ENCODE measurements at places on chromosomes 5 and 9.

- no peak for DNase-seq
Measured at GRCh38 chr5:32583582-32584232, 1.6 kb upstream of the SUB1 start.

DNA sequence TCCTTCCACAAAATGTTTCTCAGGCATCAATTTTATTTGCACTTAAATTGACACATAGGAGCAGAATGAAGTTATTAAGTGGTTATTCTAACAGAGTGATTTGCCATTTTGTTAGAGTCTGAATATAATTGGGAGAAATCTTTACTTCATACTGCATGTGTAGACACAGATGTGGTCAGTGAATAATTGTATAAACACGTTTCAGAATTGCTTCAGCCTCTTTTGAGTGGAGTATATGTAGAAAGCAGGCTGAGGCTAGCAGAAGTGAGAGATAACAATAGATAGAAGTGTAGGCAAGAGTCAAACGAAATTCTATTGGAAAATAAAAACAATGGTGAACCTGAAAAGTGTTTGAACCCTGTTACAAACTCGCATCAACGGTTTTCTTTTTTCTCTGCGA lies 270.7 kb downstream of the TMEM167A start:
- DNase-seq, result no peak

DNA sequence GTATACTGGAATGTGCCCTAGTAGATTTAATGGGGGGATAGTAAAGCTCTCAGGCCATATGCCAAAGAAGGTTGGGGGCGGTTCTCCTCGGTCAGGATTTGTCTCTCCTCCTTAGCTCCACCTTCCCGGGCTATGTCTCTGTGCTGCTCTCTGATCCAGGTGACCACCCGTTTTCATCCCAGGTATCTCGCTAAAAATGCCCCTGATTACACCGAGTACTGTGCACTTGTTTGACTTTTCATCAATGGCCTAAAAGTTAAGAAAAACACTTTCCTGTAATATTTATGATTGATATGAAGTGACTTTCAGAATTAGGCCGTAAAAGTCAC lies 724 bp downstream of the NDUFS6 start:
- no peak for DNase-seq

DNA sequence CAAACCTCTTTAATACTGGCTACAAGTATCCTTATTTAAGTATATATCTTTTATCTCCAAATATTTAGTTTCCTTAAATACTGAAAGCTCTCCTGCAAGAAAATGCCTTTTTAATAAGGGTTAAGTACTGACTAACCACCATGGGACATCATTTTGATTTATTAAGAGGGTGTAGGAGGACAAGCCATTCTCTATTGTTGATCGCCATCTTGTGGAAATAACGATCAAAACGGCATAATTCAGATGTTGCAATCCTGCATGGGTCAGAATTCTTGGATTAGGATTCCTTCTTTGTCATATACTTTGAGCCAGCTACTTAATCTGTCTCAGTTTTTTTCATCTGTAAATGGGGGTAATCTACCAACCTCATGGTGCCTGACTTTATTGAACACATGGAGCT lies 28.7 kb upstream of the C5orf46 start:
- DNase-seq, result no peak

DNA sequence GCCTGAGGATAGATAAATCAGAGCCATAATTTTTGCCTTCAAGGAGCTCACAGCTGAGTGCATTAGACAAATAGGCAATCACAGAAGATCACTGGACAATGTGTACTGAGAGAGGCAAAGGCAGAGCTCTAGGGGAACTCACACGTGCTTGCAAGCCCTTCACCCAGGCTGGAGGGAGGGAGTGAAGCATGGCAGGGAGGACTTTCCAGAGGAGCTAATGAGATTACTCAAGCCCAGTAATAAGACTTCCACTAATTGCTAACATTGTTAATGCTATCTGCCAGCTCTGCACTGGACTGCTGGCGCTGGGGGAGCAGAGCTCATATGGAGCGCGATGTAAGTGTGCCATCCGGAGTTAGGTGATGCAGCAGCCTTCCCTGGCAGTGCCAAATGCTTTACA lies 408.4 kb downstream of the NTRK2 start:
- DNase-seq, result no peak

DNA sequence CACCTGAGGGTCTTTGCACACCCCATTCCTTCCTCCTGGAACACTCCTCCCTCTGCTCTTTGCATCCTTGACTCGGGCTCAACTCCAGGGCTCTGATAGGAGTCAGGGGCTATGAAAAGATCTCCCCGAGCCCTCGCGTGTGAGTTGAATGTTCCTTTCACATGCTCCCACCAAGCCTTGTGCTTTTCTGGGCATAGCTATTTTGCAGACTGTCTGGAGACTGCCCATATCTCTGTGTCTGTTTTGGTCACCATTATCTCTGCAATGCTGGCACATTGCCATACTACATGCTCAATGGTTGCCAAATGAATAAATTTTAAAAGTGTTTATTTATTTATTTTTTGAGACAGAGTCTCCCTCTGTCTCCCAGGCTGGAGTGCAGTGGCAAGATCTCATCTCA lies 56.9 kb upstream of the PLPP1 start:
- no peak for DNase-seq

DNA sequence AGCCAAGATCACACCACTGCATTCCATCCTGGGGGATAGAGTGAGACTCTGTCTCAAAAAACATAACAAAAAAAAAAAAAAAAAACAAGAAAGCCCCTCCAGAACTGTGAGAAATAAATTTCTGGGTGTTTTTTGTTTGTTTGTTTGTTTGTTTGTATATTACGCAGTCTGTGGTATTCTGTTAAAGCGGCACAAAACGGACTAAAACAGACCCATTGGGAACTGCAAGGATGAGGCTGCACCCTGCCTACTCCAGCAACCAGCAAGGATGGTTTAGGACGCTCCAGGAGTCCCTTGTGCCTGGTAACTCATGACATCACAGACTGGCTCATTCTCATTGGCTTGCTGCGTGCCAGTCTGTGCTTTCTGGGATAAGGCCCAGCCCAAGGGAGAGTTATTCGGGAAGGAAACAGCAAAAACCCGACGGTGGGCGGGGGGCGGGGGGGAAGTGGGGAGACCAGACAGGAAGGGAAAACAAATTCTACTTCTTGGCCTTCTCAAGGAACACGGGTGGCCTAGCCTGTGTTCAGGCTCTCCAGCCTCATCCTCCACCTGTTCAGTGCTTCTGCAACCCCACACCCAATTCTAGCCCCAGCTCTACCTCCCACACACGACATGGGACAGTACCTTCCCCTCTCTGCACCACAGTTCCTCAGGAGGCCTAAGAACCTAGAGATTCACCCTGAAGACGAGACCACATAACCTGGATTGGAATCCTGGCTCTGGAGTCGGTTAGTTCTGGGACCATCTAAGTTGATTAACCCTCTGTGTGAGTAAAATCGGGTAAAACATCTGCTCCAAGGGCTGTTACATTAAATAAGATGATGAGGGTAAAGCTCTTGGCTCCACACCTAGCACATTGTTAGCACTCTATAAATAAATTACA lies 2.8 kb downstream of the CD74 start:
- peak; percentile 91 for DNase-seq

- DNase-seq, result no peak
Measured at GRCh38 chr5:74895906-74896305, 29.7 kb upstream of the FAM169A start.

- no peak for DNase-seq
Measured at GRCh38 chr9:137395666-137396010, 27.3 kb downstream of the EXD3 start.

DNA sequence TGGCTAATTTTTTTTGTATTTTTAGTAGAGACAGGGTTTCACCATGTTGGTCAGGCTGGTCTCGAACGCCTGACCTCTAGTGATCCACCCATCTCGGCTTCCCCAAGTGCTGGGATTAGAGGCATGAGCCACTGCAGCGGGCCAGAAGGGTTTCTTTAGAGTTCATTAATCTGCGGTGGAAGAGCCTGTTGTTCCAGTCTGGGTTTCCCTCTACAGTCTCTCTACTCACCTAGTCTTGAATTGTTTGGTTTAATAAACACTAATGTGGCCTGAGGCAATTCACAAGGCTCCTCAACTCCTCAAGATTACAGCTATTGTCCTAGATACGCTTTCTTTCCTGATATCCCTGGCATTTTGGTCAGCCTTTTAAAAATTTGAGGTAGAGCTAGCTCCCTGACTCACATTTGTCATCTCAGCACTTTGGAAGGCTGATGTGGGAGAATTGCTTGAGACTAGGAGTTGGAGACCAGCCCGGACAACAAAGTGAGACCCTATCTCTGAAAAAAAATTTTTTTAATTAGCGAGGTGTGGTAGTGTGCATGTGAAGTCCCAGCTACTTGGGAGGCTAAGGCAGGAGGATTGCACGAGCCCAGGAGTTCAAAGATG lies 4.6 kb upstream of the SAR1B start:
- DNase-seq, result no peak

- no peak for DNase-seq
Measured at GRCh38 chr9:109886617-109887016, 106.6 kb downstream of the PALM2AKAP2 start.

DNA sequence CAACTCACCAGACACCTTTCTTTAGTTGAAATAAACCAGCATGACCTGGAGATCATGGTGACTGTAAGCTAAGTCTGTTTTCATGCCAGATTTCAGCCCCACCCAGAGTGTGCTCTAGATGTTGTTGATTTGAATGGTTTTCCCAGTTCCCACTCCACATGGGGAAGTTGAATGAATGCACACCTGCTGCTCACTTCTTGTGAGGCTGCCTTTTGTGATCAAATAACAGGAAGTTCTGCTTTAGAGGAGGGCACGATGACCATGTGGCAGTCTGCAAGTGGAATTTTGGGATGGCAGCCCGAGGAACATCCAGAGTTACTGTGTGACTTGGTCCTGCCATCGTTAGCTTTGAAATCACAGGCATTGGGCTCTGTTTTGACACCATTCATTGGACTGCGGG lies 18.7 kb downstream of the SLC46A2 start:
- DNase-seq, result no peak

- DNase-seq, result no peak
Measured at GRCh38 chr5:150073086-150073625, 13.2 kb downstream of the CSF1R start.

- DNase-seq, result no peak
Measured at GRCh38 chr5:54581831-54582548, 64.4 kb downstream of the SNX18 start.

- DNase-seq, result no peak
Measured at GRCh38 chr5:91018200-91018599, 364.9 kb downstream of the ARRDC3 start.

- no peak for DNase-seq
Measured at GRCh38 chr9:6625363-6625762, 20.2 kb downstream of the GLDC start.

DNA sequence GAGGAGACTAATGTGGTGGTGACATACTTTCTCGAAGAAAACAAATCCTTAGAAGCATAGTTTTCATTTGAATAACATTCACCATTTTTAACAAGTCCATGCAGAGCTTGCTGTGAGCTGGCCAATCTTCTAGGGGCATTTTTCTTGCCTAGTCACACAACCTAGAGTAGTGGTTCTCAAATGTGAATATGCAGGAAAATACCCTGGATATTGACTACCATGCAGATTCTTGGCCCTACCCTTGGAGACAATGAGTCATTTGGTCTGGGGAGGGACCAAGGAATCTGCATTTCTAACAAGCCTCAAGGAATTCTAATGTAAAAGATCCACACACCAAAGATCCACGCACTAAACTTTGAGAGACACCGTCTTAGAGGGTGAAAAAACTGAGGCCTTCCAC lies 23.5 kb downstream of the GDNF start:
- no peak for DNase-seq

DNA sequence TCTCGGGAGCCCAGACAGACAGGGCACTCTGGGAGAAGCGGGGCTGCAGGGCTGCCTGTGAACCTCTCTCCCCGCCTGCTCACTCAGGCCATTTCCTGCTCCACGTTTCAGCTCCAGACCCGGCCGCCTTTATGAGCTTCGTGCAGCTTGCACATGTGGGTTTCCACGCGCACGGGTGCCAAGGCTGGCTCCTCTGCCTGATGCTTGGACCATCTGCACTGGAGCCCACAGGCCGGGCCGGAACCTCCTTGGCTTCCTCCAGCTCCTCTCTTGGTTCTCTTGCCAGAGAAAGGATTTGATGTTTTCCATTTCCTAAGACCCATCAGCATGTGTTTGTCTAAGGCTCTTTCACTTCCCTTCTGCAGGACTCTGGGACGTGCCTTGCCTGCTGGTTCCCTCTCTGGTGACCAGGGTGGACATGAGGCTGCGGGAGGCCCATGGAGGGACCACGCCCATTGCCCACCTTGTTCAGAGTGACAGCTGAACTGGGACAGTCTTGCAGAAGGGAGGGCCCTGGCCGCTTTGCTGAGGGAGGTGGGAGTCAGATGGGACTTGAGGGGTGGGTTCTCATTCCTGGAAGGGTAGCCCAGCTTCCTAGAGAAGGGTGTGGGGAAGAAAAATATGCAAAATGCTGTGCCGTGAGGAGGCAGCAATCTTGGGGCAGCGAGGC lies 23.3 kb upstream of the COL5A1 start:
- DNase-seq, result peak; percentile 65

GRCh38 chr5:177353093-177353492 lies 1.6 kb upstream of the LMAN2 start:
- no peak for DNase-seq

DNA sequence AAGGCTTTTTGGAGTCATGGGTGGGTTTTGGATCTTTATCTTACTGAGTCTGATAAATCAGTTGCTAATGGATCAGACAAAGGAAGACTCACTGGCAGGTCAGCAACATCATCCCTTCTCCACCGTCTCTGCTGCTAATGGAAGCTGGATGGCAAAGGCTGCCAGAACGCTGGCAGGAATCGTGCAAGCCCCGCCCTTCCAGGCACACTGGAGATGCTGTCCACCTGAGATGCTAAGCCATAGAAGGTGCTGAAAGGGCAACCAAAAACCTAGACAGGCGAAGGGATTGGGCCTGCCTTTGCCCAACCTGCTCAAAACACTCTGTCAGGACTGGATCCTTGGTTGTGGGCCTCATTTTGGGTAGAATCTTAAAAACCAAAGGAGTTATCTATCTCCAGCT lies 139.5 kb upstream of the FSTL4 start:
- no peak for DNase-seq

- no peak for DNase-seq
Measured at GRCh38 chr5:100780376-100780870, 122.7 kb downstream of the ST8SIA4 start.

DNA sequence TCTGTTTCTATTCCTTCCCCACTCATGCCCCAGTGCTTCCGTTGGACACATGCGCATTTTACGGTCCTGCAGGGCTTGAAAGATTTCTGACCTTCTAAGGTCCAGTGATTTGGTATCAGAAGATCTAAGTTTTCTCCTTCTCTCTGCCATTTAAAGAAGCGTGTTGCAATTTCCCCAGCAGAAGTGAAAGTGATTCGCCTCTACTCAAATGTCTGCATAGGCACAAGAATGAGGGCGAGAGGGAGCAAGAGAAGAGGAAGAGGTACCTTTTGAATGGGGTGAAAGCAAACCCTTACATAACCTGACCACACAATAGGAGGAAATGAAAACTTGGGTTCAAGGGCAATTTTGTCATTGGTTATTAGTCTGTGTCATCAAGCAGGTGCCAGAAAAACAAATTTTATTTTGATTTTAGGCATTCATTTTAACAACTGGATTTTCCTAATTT lies 31.7 kb upstream of the NR3C1 start:
- no peak for DNase-seq

GRCh38 chr9:126203313-126203712 lies 123.3 kb upstream of the MVB12B start:
- no peak for DNase-seq

- no peak for DNase-seq
Measured at GRCh38 chr9:68709291-68710110, 4.5 kb downstream of the PIP5K1B start.

Measured in sigmoid colon (tissue), 7 donors.